Activated CD8-positive, alpha-beta memory T cell treated with anti-CD3 and anti-CD28 coated beads for 4 hours (primary cell): ENCODE measurements at places on chromosomes 16 and 17.
A peak's percentile ranks its signal among the peaks of the same experiment; 100 is the strongest.

GRCh38 chr16:57628783-57629293 is 408 bp downstream of the ADGRG1 start:
- no peak for DNase-seq

- no peak for DNase-seq
These were observed 24.6 kb downstream of the FZD2 start for GRCh38 chr17:44581868-44582267.

- DNase-seq: no peak
These were observed 50.7 kb downstream of the NT5M start for GRCh38 chr17:17353625-17354484.

DNA sequence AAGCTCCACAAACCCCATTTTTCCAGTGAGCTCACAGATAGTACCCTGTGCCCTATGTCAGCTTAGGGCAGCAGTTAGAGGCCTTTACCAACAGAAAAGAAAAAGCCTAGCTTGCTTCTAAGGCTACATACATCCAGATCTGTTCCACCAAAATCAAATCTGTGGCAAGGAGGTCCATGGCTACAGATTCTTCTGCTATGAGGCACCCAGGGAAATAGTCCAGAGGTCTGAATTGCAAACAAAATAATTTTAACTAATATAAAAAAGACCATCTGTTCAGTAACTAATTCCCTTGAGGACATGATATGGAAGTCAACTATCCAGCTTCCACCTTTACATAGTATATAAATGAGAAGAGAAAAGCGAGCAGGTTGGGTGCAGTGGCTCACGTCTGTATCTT is 129.3 kb downstream of the PARN start:
- DNase-seq: no peak

- no peak for DNase-seq
These were observed 9.5 kb downstream of the PNMT start for GRCh38 chr17:39677542-39678339.

DNA sequence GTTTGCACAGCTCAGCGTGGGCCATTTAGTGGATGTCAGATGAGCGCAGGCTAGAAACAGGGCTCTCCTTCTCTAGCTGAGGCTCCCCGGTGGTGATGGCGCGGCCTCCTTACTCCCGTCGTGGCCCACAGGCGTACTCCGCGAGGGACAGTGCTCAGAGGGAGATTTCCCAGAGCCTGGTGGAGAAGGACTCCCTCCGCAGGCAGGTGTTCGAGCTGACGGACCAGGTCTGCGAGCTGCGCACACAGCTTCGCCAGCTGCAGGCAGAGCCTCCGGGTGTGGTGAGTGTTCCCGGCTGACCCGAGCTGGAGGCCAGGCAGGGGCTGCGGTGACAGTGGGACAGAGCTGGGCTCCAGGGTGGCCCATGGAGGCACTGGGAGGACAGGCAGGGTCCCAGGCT is 21.4 kb downstream of the CARD14 start:
- DNase-seq: no peak

- DNase-seq: no peak
These were observed 57.8 kb downstream of the NEUROD2 start for GRCh38 chr17:39549747-39550573.

DNA sequence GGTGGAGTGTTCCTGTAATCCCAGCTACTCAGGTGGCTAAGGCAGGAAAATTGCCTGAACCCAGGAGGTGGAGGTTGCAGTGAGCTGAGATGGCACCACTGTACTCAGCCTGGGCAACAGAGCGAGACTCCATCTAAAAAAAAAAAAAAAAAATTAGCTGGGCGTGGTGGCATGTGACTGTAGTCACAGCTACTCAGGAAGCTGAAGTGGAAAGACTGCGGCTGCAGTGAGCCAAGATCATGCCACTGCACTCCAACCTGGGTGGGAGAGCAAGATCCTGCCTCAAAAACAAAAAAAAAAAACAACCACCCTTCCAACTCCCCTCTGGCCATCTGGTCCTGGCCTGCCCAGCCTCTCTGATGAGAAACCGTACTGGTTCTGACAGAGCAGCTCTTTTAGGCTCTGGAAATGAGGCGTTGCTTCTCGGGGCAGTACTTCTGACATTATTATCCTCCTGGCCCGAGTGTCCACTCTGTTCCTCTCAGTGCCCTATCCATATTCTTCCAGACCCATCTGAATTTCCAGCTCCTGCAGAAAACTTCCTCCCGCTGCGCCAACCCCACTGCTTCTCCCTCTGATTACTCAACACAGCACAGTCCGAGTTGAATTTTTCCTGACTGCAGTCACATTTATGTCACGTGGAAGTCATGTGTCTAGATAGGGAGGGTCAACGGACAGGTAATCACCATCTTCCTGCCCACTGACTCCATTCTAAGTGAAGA is 13.3 kb downstream of the GGA2 start:
- no peak for DNase-seq

GRCh38 chr17:74970395-74970794 is 2.2 kb downstream of the HID1 start:
- no peak for DNase-seq

GRCh38 chr16:5838071-5838470 is 740.5 kb upstream of the EEF2KMT start:
- DNase-seq: no peak

DNA sequence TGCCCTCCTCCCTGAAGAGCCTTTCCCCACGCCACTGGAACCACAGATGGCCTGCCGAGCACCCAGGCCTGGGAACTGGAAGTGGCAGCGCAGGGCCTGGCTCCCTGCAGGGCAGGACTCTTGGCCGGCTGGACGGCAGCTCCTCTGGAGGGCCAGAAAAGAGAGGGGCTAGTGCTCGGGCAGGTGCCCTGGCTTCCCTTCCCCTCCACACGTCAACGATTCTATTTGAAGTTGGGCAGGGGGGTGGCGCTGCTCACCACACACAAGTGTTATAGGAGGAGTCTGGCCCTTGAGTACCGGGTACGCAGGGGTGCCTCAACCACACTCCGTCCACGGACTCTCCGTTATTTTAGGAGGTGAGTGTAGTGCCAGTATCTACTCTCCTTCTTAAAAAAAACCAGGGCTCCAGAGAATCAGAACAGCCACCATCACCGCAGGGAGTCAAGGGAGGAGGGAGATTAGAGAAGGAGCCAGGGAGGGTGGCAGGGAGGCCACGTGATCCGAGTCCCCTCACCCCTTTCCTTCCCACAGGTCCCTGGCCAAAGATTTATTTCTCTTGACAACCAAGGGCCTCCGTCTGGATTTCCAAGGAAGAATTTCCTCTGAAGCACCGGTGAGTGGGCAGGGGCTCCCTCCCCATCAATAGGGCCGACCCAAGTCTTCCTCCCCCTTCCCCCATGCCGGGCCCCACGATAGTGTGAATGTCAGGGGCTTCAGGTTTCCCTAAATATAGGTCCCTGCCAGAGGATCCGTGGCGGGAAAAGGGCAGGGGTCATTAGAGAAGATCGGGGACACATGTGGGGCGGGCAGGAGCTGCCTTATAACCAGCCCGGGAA is 1.4 kb upstream of the ALDOA start:
- peak; percentile 56 for DNase-seq

DNA sequence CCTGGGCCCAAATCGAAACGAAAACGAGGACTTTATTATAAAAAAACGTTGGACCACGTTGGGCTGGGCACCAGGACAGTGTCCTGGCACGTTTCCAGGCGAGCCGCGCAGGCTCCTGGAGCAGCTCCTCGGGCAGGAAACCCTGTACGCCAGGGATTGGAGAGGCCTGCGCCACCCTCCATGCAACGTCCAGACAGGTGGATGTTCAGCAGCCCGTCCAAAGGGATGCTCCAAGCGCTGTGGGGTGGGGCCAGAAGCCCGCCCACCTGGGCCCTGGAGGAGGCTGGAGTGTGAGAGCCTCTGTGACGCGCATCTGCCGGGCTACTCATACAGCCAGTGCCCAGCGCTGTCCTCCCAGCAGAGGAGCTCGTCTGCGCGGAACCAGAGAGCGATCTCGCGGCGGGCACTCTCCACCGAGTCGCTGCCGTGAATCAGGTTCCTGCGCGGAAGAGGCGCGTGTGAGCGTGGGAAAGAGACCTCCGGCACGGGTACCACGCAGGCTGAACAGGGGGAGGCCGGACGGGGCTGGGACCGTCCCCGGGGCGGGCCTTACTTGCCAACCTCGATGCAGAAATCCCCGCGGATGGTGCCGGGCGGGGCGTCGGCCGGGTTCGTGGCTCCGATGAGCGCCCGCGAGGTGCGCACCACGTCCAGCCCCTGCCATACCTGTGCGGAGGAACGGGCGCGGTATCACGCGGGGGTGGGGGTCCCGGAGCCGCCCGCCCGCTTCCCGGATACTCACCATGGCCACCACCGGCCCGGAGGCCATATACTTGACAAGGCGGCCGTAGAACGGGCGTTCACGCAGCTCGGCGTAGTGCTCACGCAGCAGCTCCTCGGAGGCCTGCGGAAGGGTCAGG is 785 bp downstream of the NME3 start:
- peak; percentile 20 for DNase-seq

GRCh38 chr17:50692448-50693035 is 15.2 kb downstream of the ANKRD40 start:
- DNase-seq: no peak

DNA sequence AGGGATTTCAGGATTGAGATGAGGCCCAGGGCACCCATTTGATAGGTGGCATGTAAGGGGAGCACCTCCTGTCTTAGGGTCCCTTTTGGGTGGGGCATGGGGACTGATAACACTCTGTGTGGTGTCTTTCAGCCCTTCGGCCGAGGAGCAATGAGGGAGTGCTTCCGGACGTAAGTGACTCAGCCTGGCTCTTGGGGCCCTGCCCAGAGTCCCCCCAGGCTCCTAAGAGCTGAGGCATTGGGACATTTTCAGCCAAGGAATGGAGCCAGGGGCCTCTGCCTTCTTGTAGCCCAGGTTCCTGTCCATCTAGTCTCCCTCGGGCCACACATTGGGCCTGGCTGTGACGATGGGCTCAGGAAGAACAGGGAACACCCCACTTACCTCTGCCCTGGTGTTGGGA is 44.4 kb downstream of the EEF2K start:
- no peak for DNase-seq
